ENCODE measurements at places on chromosomes 13 and 19.

DNA sequence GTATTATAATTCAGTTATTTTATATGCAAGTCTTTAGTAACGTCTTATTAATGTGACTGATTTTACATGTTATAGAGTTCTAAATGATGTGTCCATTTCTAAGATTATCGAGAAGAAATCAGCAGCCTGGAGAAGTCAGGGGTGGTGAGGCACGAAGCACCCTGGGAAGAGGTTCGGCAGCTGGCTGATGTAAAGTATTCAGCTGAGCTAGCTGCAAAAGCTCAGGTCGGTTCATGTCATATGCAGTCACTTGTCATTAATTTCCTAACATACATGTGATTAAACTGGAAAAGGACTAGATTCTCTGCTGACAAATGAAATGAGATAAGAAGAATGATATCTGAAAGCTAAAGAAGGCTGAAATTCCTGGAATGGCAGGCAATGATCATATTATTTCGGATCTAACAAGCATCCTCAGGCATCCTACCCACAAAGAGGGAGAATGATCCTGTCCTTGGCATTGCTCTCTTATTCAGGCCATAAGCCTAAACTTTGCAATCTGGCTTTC is 383.0 kb upstream of the SLITRK1 start:
- no peaks in the 10 kb centered on the region for H3K27me3 ChIP-seq
- no peak for DNase-seq
- H3K4me3 ChIP-seq, result no peak overlapping the region
- H3K36me3 ChIP-seq, result no peaks in the 10 kb centered on the region

- no peaks in the 10 kb centered on the region for H3K27me3 ChIP-seq
- no peaks in the 10 kb centered on the region for H3K36me3 ChIP-seq
- H3K27ac ChIP-seq, result peak overlapping the region; percentile 81
Measured at GRCh38 chr13:77329911-77330584, 3.2 kb upstream of the MYCBP2 start.

- no peaks in the 10 kb centered on the region for H3K4me1 ChIP-seq
- H3K4me3 ChIP-seq, result no peak overlapping the region
- H3K27ac ChIP-seq, result no peak overlapping the region
- DNase-seq, result no peak
Measured at GRCh38 chr13:43905435-43906031, 25.8 kb downstream of the LACC1 start.

- H3K27ac ChIP-seq, result peak overlapping the region; percentile 25
- no peak overlapping the region for H3K4me3 ChIP-seq
- DNase-seq, result no peak
- H3K4me1 ChIP-seq, result peaks cover 30% of the 10 kb centered on the region
- H3K27me3 ChIP-seq, result no peaks in the 10 kb centered on the region
- H3K36me3 ChIP-seq, result no peaks in the 10 kb centered on the region
Measured at GRCh38 chr13:44758630-44759383, 182.7 kb upstream of the TSC22D1 start.

- DNase-seq, result no peak
- no peaks in the 10 kb centered on the region for H3K4me1 ChIP-seq
- no peaks in the 10 kb centered on the region for H3K36me3 ChIP-seq
- H3K27me3 ChIP-seq, result no peaks in the 10 kb centered on the region
- H3K4me3 ChIP-seq, result no peak overlapping the region
Measured at GRCh38 chr13:72489751-72490150, 237.7 kb downstream of the MZT1 start.

GRCh38 chr13:47845981-47846380 is 155.1 kb downstream of the SUCLA2 start:
- H3K4me1 ChIP-seq, result no peaks in the 10 kb centered on the region
- H3K27me3 ChIP-seq, result no peaks in the 10 kb centered on the region
- no peak overlapping the region for H3K4me3 ChIP-seq

DNA sequence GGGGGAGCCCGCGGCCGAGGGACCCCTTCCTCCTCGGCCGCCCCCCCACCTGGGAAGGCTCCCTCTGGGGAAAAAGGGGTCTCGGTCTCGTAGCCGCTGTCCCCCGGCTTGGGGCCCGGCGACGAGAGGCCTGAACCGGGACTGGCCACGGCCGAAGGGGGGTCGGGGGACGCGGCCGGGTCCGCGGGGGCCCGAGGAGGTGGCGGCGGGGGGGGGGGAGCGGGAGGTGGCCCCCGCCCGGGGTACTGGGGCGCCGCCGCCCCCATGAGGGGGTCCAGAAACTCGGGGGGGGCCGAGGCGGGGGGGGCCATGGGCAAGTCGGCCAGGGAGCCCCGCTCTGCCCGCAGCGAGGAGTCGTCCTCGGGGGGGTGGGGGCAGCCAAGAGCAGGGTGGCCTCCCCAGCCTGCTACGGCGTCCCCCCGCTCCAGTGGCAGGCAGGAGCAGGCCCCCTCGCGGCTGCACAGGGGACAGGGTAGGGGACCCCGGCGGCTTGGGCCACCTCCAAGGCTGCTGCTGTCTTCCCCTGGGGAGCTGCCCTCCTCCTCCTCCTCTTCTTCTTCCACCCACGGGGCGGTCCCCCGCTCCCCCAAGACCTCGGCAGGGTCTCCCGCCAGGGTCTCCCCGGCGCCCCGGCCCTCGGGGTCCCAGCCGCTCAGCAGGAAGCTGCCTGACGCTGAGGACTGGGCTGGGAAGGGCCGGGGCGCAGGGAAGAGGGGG is 12.9 kb downstream of the LMTK3 start:
- H3K36me3 ChIP-seq, result no peaks in the 10 kb centered on the region
- H3K4me1 ChIP-seq, result no peaks in the 10 kb centered on the region
- no peak overlapping the region for H3K27ac ChIP-seq
- DNase-seq, result no peak
- peak overlapping the region; percentile 21 for H3K4me3 ChIP-seq
- H3K27me3 ChIP-seq, result no peaks in the 10 kb centered on the region

DNA sequence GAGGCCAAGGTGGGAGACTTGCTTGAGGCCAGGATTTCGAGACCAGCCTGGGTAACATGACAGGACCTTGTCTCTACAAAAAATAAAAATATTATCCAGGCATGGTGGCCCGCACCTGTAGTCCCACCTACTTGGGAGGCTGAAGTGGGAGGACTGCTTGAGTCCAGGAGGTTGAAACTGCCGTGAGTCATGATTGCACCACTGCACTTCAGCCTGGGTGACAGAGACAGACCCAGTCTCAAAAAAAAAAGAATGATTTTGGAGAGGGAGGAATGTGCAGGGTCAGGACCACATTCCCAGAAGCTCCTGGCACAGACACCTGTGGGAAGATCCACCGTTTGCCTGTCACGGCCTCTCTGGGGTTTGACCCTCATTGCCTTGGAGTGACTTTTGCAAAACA is 9.3 kb upstream of the BAX start:
- no peaks in the 10 kb centered on the region for H3K27me3 ChIP-seq
- H3K36me3 ChIP-seq, result no peaks in the 10 kb centered on the region
- DNase-seq, result no peak
- no peaks in the 10 kb centered on the region for H3K4me1 ChIP-seq
- H3K27ac ChIP-seq, result no peak overlapping the region

DNA sequence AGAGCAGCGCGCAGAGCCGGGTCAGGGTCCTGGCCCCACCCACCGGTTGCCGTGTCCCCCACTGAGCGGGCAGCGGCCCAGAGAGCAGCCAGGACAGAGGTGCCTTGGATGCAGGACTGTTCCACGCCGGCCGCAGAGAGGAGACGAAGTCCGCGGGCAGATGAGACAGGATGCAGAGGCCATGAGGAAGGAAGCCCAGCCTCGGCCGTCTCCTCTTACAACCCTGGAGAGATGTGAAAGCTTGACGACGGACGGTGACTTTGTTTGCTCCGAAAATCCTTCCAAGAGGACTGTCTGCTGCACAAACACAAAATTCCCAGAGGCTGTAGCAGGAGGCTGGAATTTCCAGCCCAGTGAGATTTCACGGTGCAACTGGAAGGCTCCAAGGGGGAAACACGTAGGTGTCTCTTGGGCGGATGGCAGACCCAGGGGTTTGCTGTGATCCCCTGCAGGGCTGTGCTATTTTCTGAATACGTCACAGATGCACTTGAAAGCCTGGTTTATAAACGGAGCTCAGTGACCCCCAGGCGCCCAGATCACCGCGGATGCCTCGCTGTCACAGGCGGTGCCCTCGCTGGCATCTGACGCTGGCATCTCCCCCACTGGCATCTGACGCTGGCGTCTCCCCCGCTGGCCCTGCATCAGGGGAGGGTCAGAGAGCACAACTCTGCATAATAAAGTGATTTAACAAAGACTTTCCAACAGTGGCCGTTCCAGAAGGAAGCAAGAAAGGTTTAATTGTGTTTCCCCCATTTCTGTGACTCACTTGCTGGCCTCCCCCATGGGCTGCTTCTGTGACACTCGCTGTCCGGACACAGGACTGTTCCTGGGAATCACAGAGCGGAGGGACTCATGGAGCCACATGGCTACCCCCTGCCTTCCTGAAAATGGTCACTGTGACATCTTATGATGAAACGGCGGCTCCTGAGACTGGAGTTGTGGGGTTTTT is 62.0 kb upstream of the C13orf46 start:
- H3K36me3 ChIP-seq, result peaks cover 2% of the 10 kb centered on the region
- peaks cover 19% of the 10 kb centered on the region for H3K4me1 ChIP-seq
- H3K4me3 ChIP-seq, result no peak overlapping the region
- no peak overlapping the region for H3K27ac ChIP-seq
- no peaks in the 10 kb centered on the region for H3K27me3 ChIP-seq

DNA sequence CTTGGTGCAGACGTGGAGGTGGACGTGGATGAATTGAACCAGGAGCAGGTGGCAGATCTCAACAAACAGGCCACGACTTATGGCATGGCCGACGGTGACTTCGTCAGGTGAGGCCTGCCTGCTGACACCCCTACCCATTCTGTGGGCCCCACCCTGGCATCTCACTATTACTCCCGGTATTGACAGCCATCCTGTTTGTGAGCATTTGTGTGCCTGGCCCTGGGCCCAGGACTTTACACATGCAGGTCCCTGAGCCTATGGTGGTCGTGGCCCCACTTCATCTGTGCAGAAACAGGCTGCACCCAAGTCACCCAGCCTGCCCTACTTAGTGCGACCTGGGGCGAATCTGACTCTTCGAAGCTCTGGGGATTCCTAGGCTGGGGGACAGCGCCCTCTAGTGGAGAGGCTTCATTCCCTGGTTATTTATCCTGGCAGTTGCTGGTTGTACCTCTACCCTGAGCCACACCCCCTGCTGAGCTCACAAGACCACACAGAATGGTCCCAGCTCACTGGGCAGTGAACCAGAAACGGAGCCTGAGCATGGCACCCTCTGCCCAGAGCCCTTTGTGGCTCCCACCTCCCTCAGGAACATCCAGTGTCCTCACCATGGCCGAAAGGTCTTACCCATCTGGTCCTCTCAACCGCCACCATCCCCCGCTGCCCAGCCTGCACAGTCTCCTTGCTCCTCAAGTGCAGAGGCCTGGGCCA is 16.9 kb downstream of the ZNF296 start:
- DNase-seq, result no peak
- no peaks in the 10 kb centered on the region for H3K4me1 ChIP-seq
- no peaks in the 10 kb centered on the region for H3K27me3 ChIP-seq
- peaks cover 94% of the 10 kb centered on the region for H3K36me3 ChIP-seq
- no peak overlapping the region for H3K27ac ChIP-seq

DNA sequence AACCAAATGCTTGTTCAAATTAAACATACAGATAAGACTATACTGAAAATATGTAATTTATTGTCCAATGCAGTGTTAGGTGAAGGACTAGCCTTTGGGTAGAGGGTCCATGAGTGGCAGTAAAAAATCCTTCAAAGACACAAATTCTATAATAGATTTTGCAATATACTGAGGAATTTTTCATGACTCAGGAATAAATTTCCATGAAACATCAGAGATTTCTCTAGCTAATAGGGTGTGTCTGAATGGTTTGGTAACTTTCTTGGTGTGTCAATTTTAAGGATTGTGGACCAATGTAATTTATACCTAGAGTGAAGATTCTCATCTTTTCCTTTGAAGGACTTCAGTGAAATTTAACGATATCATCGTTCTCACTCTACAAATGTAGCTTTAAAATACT is 546.7 kb downstream of the SLITRK5 start:
- no peaks in the 10 kb centered on the region for H3K36me3 ChIP-seq
- DNase-seq, result no peak
- H3K4me1 ChIP-seq, result no peaks in the 10 kb centered on the region
- no peaks in the 10 kb centered on the region for H3K27me3 ChIP-seq

GRCh38 chr19:36113894-36114720 is 568 bp downstream of the POLR2I start:
- peaks cover 6% of the 10 kb centered on the region for H3K36me3 ChIP-seq
- H3K27ac ChIP-seq, result peak overlapping the region; percentile 68
- no peaks in the 10 kb centered on the region for H3K27me3 ChIP-seq
- peak overlapping the region; percentile 92 for H3K4me3 ChIP-seq

GRCh38 chr13:76745261-76746200 is 140.7 kb downstream of the KCTD12 start:
- no peaks in the 10 kb centered on the region for H3K4me1 ChIP-seq
- no peak overlapping the region for H3K4me3 ChIP-seq
- no peak overlapping the region for H3K27ac ChIP-seq
- H3K36me3 ChIP-seq, result no peaks in the 10 kb centered on the region
- DNase-seq, result no peak

GRCh38 chr19:33465834-33466233 is 55.8 kb downstream of the PEPD start:
- H3K27me3 ChIP-seq, result no peaks in the 10 kb centered on the region
- no peak overlapping the region for H3K4me3 ChIP-seq
- H3K36me3 ChIP-seq, result peaks cover under 1% of the 10 kb centered on the region
- no peaks in the 10 kb centered on the region for H3K4me1 ChIP-seq

GRCh38 chr13:75739244-75739868 is 103.2 kb downstream of the LMO7 start:
- H3K27me3 ChIP-seq, result no peaks in the 10 kb centered on the region
- peaks cover 39% of the 10 kb centered on the region for H3K4me1 ChIP-seq
- no peak for DNase-seq
- H3K4me3 ChIP-seq, result no peak overlapping the region
- no peak overlapping the region for H3K27ac ChIP-seq

GRCh38 chr13:106349080-106349931 is 186.2 kb downstream of the EFNB2 start:
- H3K4me1 ChIP-seq, result peaks cover 16% of the 10 kb centered on the region
- H3K4me3 ChIP-seq, result peak overlapping the region; percentile 67
- no peaks in the 10 kb centered on the region for H3K27me3 ChIP-seq
- no peak for DNase-seq
- no peak overlapping the region for H3K27ac ChIP-seq

- H3K4me3 ChIP-seq, result no peak overlapping the region
- DNase-seq, result no peak
- no peaks in the 10 kb centered on the region for H3K27me3 ChIP-seq
- H3K4me1 ChIP-seq, result no peaks in the 10 kb centered on the region
Measured at GRCh38 chr13:52864941-52865340, 16.5 kb upstream of the PCDH8 start.
